Effector memory CD8-positive, alpha-beta T cell (primary cell): ENCODE measurements at places on chromosomes 6 and 20.
A peak's percentile ranks its signal among the peaks of the same experiment; 100 is the strongest.

DNA sequence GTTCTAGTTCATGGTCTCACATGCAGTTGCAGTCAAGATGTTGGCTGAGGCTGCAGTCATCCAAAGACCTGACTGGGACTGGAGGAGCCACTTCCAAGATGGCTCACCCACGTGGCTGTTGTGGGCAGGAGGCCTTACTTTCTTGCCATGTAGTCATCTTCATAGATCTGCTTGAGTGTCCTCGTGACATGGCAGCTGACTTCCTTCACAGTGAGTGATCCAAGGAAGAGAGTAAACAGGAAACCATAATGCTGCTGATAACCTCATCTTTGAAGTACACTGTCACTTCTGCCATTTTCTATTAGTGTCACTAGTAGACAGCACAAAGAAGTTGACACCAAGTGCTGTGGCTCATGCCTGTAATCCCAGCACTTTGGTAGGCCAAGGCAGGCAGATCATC lies 40.1 kb upstream of the AKIRIN2 start:
- H3K4me3 ChIP-seq: peak overlapping the region; percentile 3
- no peaks in the 10 kb centered on the region for H3K27me3 ChIP-seq
- peak overlapping the region; percentile 86 for H3K27ac ChIP-seq
- peak; percentile 48 for DNase-seq
- peaks cover 40% of the 10 kb centered on the region for H3K4me1 ChIP-seq

- no peak overlapping the region for H3K27ac ChIP-seq
- no peak for DNase-seq
- peaks cover 12% of the 10 kb centered on the region for H3K4me1 ChIP-seq
Measured at GRCh38 chr6:15526212-15526701, 136.6 kb downstream of the DTNBP1 start.

DNA sequence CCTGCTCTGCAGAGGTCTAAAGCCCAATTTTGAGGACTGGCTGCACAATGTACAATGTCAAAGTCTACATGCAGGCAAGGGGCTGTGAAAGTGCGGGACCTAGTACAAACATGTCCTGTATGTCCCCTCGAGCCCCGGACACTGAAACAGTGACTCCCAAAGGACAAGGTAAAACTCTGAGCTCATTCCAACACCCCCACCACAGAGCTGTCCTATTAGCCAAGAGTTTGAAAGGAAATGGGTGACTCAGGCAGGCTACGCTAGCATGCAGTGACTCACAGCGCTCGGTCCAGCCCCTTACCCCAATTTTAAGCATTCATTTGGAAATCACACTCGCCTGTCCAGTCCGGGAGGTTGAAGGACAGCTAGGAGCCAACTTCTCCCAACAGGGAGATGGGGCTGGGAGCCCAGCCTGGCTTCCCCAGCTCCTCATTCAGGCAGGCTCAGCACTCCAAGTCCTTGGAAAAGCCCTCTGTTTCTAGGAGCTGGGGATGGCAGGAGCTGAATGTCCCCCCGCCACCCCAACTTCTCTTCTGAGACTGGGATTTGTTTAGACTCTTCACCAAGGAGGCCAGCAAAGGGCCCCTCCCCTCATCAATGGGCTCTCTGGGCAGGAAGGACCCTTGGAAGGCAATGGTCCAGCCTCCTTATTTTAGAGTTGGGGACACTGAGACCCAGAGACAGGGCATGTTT lies 3.9 kb downstream of the SDC4 start:
- no peaks in the 10 kb centered on the region for H3K27me3 ChIP-seq
- no peaks in the 10 kb centered on the region for H3K36me3 ChIP-seq
- H3K4me1 ChIP-seq: peaks cover 17% of the 10 kb centered on the region
- no peak overlapping the region for H3K4me3 ChIP-seq

- peaks cover under 1% of the 10 kb centered on the region for H3K27me3 ChIP-seq
- H3K27ac ChIP-seq: no peak overlapping the region
- DNase-seq: no peak
- no peak overlapping the region for H3K4me3 ChIP-seq
Measured at GRCh38 chr6:12198851-12199250, 91.3 kb upstream of the EDN1 start.

- H3K4me1 ChIP-seq: no peaks in the 10 kb centered on the region
- DNase-seq: no peak
- no peaks in the 10 kb centered on the region for H3K36me3 ChIP-seq
- H3K4me3 ChIP-seq: no peak overlapping the region
- H3K27ac ChIP-seq: no peak overlapping the region
Measured at GRCh38 chr20:4230651-4231050, 215.3 kb upstream of the RNF24 start.

DNA sequence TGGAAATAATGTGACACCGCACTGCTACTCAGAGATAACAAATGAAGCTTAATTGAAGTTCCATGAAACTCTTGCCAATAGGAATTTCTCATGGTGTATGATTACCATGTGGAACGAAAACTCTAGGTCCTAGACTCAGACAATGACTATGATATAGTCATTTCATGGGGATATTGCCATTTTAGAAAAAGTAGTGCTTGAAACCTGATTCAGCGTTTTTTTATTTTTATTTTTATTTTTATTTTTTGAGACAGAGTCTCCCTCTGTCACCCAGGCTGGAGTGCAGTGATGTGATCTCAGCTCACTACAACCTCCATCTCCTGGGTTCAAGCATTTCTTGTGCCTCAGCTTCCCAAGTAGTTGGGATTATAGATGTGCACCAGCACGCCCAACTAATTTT lies 253.9 kb downstream of the FARS2 start:
- no peak overlapping the region for H3K27ac ChIP-seq
- peaks cover 29% of the 10 kb centered on the region for H3K4me1 ChIP-seq
- H3K27me3 ChIP-seq: no peaks in the 10 kb centered on the region
- DNase-seq: no peak
- H3K4me3 ChIP-seq: no peak overlapping the region

DNA sequence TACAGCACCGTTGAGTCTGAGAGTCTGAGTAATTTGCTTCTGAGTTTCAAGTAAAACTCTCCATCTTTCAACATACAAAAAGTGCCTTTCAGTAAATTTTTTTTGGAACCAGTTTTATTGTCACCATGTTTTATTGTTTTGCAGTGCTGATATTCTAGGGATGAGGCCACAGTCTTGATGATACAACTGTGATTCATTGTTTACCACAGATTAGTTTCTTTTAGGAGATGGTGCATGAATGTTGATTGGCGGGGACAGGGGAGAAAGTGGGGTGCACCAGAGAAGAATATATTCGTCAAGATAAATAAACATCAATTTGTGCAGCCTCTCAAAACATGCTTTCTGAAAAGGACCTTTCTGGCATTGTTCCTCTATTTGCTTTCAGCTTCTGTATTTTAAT lies 109.0 kb downstream of the MCHR2 start:
- H3K27me3 ChIP-seq: peaks cover 20% of the 10 kb centered on the region
- no peaks in the 10 kb centered on the region for H3K4me1 ChIP-seq
- no peak overlapping the region for H3K27ac ChIP-seq
- no peak overlapping the region for H3K4me3 ChIP-seq

- H3K27ac ChIP-seq: peak overlapping the region; percentile 92
- H3K4me1 ChIP-seq: peaks cover 34% of the 10 kb centered on the region
- H3K4me3 ChIP-seq: peak overlapping the region; percentile 78
- DNase-seq: no peak
Measured at GRCh38 chr6:499617-500016, 108.1 kb downstream of the IRF4 start.

DNA sequence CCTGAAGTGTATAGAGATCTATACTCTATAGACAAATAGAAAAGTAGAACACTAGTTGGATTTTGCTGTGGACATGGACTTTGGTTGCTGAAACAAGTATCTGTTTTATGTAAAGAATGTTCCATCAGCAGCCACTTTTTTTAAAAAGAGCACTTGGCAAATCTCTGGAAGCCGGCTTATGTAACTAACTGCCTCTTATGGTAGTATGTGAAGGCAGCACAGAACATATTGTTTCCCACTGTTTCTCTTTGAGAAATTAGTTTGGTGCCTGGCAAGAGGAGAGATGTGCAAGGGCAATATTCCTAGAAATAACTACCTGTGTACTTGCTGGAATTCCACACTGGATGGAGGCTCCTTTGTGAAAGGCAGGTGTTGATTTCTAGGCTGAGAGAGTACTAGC lies 242.3 kb upstream of the PREP start:
- H3K4me1 ChIP-seq: peaks cover 73% of the 10 kb centered on the region
- peak overlapping the region; percentile 91 for H3K27ac ChIP-seq
- no peaks in the 10 kb centered on the region for H3K27me3 ChIP-seq
- DNase-seq: no peak
